CD8-positive, alpha-beta memory T cell (primary cell): ENCODE measurements at places on chromosomes 16 and 17. TPM values are rescaled to one million over a fixed set of nuclear protein-coding genes. Genes with fewer than 3 reads are reported as not detected.

DNA sequence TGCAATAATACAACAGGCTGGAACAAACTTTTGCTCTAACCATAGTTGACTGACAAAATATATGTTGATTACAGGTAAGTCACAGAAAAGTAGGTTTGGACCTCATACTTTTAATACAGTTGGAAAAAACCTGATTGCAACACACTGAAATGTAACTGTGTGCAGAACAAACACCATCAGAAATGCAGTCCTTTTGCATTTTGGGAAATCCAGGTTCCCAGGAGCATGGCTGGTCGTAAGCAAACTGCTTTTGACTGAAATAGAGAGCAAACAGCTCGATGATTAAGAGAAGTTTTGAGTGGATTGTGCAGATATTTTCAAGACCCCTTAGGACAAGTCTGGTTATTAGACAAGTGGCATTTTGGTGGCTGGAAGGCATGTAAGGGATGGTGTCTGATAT is 8.0 kb downstream of the IGF2BP1 start:
- DNase-seq, result no peak

- DNase-seq, result no peak
These were observed 10.6 kb upstream of the PKMYT1 start for GRCh38 chr16:2990891-2991290.

DNA sequence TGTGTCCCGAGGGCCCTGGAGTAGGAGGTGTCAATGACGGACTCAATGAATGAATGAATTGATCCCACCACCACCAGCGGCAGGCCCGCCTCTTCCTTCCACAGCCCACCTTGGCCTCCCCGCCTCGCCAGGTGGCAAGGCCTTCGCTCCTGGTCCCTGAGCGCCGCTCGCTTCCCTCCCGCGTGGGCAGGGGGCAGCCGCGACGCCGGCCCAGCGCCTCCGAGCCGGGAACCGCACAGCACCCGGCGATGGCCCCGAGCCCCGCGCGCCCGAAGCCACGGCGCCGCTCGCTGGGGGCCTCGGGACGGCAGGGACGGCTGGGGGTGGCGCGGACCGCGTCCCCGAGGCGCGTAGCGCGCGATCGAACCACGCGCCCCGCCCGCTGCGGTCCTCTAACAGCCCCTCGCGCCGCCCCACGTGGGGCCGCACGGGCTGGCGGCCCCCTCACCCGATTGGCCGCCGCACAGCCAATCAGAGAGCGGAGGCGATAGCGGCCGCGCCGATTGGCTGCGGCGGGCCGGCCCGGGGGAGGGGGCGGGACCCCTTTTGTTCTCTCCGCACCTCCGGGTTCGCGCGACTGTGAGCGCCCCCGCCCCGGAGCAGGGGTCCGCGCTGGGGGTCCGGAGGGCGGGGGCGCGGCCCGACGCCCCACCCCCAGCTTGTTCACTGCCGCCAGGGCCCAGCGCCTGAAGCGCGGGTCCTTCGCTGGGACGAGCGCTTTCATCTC is 31.4 kb downstream of the ACTG1 start:
- DNase-seq, result peak; percentile 50

DNA sequence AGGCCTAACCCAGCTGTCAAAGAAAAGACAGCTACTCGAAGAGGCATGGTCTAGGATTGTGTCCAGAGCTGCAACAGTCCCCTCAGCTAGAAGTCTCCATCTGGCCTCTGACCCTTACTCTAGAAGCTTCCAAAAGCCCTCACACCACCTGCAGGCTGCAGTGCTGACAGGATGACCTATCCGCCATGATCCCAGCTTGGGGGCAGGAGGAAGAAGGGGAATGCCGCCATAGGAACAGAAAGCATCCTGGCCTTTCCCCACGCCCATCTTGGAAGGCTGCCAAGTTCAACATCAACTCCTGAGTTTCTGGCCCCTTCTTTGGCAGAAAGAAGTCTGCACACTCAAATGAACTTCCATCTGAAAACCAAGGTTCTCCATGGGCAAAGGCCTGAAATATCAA is 3.1 kb upstream of the KRT36 start:
- DNase-seq, result no peak

DNA sequence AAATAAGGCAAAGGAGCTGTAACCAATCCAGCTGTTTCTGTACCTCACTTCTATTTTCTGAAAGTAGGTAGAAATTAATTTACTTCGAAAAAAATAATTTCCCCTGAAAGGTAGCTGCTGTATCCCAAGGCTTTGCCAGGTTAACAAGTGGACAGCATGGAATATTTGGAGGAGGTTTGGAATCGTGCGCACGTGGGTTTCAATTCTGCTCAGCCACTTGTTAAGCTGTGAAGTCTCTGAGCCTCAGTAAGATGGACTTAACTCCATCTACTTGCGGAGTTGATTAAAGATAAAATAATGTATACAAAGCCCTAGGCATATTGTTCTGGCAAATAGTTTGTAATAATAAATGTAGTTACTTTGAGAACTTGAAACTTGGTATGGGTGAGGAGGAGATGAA is 57.4 kb upstream of the LGALS9 start:
- no peak for DNase-seq

GRCh38 chr16:518858-519257 is 8.7 kb upstream of the CAPN15 start:
- DNase-seq, result no peak

- DNase-seq, result peak; percentile 80
These were observed 5.2 kb upstream of the TOB1 start for GRCh38 chr17:50871364-50871763.

The TBC1D16 gene
- 4.3 TPM for total RNA-seq

- no peak for DNase-seq
These were observed 650.9 kb downstream of the KCNJ2 start for GRCh38 chr17:70820276-70820675.

The ORC6 gene
- 56.6 TPM for total RNA-seq

The SEZ6L2 gene
- total RNA-seq, result 0.15 TPM

The TERB1 gene
- 0.20 TPM for total RNA-seq

The KRT24 gene
- not detected for total RNA-seq

GRCh38 chr17:44820631-44821212 is 9.4 kb downstream of the GJC1 start:
- DNase-seq, result no peak

DNA sequence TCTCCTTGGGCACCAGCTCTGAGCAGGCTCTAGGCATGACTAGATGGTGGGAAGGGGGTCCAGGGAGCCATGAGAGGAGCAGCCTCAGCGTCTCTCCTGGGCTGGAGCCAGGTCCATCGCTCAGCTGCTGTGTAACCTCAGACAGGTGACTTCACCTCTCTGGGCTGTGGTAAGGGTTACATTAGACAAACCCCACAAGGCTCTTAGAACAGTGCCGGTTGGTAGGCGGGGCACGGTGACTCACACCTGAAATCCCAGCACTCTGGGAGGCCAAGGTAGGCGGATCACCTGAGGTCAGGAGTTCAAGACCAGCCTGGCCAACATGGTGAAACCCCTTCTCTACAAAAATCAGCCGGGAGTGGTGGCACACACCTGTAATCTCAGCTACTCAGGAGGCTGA is 18.1 kb upstream of the NPTX1 start:
- no peak for DNase-seq

- no peak for DNase-seq
These were observed 4.4 kb upstream of the ARMC7 start for GRCh38 chr17:75105126-75106080.

The DNAAF8 gene
- total RNA-seq, result 0.15 TPM

- DNase-seq, result no peak
These were observed 9.3 kb downstream of the PGAP3 start for GRCh38 chr17:39678340-39679116.

- no peak for DNase-seq
These were observed 139.5 kb downstream of the ZNF423 start for GRCh38 chr16:49716339-49716934.

GRCh38 chr16:22077700-22078313 is 14.5 kb upstream of the VWA3A start:
- DNase-seq, result peak; percentile 74

- no peak for DNase-seq
These were observed 26.1 kb downstream of the MRPS23 start for GRCh38 chr17:57823469-57824401.

DNA sequence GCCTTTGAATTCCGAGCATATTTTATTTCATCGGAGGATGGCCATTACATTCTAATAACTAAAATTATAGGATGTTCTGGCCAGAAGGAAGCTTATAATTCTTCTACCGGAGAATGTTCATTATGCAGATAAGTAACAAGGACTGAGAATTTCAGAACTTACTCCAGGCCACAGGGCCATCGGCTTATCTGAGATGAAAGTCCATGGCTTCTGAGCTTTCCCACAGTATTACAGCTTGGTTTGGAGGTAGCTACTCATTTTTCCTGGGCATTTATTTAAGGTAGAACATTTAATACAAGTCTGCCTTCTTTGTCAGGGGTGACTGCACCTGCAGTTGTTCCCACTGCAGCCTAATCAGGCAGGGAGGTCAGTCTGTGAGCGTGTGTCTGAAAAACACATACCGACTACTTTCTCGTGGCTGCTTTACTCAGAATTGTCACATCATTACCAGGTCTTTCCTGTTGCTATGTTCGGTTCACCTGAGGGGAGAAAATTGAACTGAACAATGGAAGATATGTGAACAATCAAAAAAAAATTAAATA is 219.7 kb upstream of the CPHXL start:
- DNase-seq, result no peak

The HAS3 gene
- 0.55 TPM for total RNA-seq

The PIK3R5 gene
- 28.6 TPM for total RNA-seq

DNA sequence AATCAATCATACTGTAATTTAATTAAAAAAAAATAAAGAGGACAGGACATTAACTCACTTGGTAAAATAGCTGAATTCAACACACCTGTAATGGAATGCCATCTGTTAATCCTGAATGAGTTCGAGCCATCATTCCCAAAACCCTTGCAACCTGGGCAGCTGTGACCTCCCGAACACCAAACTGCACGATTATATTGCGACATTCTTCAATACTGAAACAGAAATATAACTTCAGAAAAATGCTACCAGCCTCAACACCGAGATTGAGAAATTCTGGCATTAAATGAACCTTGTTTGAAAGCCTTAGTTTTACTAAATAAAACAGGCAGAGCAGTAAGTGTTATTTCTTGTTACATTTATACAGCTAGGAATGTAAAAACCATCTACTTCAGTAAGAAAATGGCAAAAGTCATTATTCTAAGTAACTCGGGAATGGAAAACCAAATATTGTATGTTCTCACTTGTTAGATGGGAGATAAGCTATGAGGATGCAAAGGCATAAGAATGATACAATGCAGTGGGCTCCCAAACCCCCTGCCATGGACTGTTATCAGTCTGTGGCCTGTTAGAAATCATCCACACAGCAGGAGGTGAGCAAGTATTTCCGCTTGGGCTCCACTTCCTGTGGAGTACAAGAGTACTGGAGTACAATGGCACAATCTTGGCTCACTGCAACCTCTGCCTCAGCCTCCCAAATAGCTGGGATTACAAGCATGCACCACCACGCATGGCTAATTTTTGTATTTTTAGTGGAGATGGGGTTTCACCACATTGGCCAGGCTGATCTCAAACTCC is 46.5 kb downstream of the CNOT1 start:
- no peak for DNase-seq

- no peak for DNase-seq
These were observed 7.3 kb downstream of the MILR1 start for GRCh38 chr17:64455993-64456885.

DNA sequence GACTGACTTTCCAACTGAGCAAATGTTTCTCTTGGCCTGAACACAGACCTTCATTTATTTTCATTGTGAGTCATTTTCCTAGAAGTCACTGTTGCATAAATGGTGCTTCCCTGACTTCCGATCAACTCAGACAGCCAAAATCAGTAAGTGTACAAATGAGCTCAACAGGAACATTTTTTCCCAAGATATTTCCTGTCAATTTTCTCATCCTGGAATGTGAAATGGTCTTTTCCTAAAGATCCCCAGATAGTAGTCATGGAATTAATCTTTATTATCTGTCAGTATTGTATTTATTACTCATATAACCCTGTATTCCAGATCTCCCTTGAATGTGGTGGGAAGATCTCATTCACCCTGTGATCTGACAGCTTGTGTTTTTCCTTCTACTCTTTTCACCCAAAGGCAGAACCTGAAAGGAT is 360.3 kb upstream of the KIF2B start:
- no peak for DNase-seq

GRCh38 chr16:48210747-48211146 is 33.4 kb upstream of the LONP2 start:
- no peak for DNase-seq

DNA sequence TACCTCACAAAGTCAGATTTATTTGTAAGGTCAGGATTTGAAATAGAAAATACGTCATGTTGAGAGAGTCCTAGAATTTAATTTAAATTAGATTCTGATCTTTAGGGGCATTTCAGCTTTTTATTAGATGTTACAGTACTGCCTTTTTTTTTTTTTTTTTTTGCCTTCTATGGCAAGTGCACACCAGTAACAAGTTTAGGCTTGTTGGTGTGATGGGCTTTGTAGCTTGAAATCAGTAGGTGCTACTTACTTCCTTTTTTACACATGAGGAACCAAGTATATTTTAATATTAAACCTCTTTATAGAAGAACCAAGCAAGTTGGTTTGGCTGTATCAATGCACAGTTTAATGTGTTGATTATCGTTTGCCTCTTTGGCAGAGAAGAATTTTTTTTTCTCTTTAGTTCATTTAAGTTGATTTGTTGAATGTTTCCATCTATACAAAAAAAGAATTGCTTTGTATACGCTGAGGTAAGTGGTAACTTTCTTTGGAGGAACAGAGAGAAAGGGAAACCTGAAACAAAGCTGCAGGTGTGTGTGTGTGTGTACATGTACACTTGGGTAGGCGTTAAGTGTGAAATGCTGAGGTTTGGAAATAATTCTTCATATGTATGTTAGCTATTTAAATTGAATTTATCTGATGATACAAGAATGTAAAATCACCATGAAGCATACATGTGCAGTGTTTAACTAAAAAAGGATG is 15.7 kb downstream of the RBL2 start:
- DNase-seq, result no peak

GRCh38 chr16:81224824-81225223 is 13.7 kb upstream of the BCO1 start:
- DNase-seq, result no peak

DNA sequence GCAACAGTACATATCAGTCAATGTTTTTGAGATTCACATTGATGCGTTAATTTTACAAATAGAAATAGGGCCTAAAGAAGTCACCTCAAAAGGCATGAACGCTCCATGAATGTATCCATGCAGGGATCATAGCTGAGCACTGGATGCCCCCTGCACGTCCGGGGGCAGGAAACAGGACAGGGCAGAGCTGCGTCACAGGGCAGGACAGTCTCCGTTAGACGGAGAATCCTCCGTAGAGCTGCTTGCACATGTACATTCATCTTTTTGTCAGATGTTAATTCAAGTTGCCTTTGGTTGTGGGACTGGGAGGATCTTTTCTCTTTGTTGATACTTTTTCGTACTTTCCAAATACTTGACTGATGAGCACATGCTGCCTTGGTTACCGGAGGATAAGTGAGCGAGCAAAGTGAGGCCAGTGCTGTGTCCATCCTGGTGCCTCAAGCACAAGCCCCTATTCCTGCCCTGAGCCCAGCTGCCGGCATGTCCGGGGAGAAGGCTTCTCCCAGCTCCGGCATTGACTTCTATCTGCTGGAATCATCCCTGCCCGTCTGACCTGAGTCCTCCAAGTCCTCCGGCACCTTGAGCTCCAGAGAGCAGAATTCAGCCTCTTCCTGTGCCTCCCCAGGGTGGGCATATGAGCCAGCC is 15.0 kb downstream of the GAA start:
- DNase-seq, result no peak

The CLEC18B gene
- not detected for total RNA-seq

The PRR29 gene
- total RNA-seq, result 0.24 TPM
